OCI-LY7 (cell line): ENCODE measurements at places on chromosomes 7 and 10.

GRCh38 chr7:20385126-20385525 is 54.4 kb downstream of the ITGB8 start:
- DNase-seq: no peak

- DNase-seq: no peak
Observed at GRCh38 chr10:7533657-7534479, 123.0 kb upstream of the SFMBT2 start.

DNA sequence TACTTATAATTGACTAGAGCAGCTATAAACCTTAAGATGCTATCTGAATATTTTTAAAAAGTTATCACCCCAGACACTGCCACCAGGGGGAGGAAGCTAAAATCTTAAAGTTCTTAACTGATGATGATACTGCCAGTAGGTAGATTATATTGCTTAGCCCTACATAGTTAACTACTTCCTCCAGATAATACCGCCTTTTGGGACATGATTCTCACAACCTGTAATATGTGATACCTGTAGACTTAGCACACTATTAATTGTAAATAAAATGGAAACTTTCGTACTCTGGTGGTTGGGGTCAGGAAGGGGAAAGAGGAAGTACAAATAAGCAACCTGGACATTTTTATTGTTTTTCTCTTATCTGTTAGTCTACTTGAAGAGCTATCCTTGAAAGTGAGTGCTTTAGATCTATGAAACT is 268.9 kb downstream of the ADK start:
- peak; percentile 46 for DNase-seq

GRCh38 chr10:67573484-67573883 is 122.5 kb downstream of the CTNNA3 start:
- no peak for DNase-seq

- no peak for DNase-seq
Observed at GRCh38 chr7:133645884-133646391, 393.1 kb downstream of the EXOC4 start.

GRCh38 chr10:114754445-114755320 is 66.9 kb upstream of the FHIP2A start:
- DNase-seq: no peak

- DNase-seq: no peak
Observed at GRCh38 chr7:1242606-1243289, 10.1 kb downstream of the UNCX start.

DNA sequence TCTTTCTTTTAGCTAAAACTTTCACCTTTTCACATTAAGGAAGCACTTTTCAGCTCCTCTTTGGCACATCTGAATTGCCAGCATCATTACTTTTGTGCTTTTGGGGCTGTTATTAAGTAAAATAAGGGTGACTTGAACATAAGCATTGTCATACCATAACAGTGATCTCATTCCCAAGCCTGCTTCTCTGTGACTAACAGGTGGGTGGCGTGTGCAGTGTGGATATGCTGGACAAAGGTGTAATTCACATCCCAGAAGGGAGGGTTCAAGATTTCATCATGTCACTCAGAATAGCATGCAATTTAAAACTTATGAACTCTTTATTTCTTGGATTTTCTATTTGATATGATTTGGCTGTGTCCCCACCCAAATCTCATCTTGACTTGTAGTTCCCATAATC is 517.4 kb upstream of the MKI67 start:
- DNase-seq: no peak

DNA sequence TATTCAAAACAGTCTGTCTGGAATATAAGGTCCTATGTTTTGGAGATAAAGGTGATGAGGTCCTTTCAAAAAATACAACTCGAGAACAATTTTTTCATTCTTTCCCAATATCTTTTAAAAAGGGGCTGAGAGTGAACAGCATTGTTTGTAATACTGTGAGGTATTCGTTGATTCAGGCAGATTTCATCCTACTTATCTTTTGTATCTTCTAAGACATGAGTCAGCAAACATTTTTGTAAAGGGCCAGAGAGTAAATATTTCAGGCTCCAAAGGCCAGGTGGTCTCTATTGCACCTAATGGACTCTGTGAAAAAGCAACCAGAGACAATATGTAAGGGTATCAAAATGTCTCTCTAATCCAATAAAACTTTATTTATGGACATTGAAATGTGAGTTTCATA is 8.1 kb upstream of the ANK3 start:
- DNase-seq: no peak

DNA sequence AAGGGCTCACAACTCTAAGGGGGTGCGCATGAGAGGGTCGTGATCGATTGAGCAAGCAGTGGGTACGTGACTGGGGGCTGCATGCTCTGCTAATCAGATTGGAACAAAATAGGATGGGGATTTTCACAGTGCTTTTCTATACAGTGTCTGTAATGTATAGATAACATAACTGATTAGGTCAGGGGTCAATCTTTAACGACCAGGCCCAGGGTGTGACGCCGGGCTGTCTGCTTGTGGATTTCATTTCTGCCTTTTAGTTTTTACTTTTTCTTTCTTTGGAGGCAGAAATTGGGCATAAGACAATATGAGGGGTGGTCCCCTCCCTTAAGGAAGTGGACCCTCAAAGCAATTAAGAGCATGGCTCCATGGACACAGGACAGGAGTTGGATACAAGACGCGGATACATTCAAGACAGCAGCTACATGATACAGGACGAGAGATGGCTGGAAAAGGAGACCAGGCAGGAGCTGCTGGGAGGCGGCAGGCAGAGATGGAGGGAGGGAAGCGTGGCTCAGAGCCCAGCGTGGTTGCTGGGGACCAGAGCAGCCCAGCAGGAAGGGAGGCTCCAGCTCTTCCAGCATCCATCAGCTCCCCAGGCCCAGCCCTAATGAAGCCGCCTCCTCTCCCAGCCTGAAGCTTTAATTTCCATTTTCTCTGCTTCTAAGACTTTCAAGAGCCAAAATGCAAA is 31.6 kb downstream of the GSDME start:
- DNase-seq: no peak

- no peak for DNase-seq
Observed at GRCh38 chr7:103729026-103729425, 260.4 kb downstream of the RELN start.

DNA sequence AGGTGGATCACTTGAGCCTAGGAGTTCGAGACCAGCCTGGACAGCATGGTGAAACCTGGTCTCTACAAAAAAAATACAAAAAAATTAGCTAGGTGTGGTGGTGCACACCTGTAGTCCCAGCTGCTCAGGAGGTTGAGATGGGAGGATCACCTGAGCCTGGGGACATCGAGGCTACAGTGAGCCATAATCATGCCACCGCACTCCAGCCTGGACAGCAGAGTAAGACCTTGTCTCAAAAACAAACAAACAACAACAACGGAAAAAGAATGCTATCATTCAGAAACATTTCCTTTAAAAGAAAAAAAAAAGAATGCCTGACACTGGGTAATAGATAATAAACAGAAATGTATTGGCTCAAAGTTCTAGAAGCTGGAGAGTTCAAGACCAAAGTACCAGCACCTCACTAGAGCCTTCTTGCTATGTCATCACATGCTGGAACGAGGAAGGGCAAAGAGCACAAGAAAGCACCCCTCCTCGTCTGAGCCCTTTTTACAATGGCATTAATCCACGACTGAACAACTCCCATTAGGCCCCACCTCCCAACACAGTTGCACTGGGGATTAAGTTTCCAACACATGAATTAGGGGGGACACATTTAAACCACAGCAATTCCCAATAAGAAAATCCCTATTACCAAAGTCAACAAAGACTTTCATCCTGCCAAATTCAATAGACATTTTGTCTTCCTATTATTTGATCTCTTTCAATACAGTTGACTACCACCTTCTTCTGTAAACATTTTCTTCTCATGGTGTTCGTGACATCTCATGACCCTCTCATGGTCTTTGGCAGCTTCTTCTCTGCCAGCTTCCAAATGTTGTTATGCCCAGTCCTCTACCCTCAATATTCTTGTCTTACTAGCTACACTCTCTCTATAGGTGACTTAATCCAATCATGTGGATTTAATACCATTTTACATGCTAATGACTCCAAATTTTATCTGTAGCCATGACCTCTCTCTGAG is 20.0 kb downstream of the AKR1D1 start:
- DNase-seq: no peak

GRCh38 chr10:120453319-120453718 is 3.7 kb upstream of the PLPP4 start:
- no peak for DNase-seq
